ENCODE measurements at places on chromosomes 6 and 20. TPM values are rescaled to one million over a fixed set of nuclear protein-coding genes. Genes with fewer than 3 reads are reported as not detected.

The BHLHE23 gene
- not detected for polyA plus RNA-seq

The RNF182 gene
- 8.0 TPM for polyA plus RNA-seq

The TMEM217 gene
- polyA plus RNA-seq: 2.0 TPM

The F13A1 gene
- polyA plus RNA-seq: not detected

The FOXF2 gene
- not detected for polyA plus RNA-seq

The RNF39 gene
- polyA plus RNA-seq: not detected

The PAK5 gene
- 0.06 TPM for polyA plus RNA-seq

The SNAP25 gene
- polyA plus RNA-seq: 42.4 TPM

The WFDC10A gene
- not detected for polyA plus RNA-seq

The MDFI gene
- polyA plus RNA-seq: 6.3 TPM

The MRAP2 gene
- 0.44 TPM for polyA plus RNA-seq

The DST gene
- 64.5 TPM for polyA plus RNA-seq

The HLA-DQA1 gene
- polyA plus RNA-seq: not detected

The SLC35D3 gene
- polyA plus RNA-seq: 0.16 TPM

The ZSCAN31 gene
- 1.9 TPM for polyA plus RNA-seq

The NKAIN2 gene
- polyA plus RNA-seq: not detected

The ATP5F1E gene
- polyA plus RNA-seq: 60.8 TPM

The RAET1L gene
- not detected for polyA plus RNA-seq

The LAMA5 gene
- polyA plus RNA-seq: 27.2 TPM

The OPRM1 gene
- polyA plus RNA-seq: 0.15 TPM

The TFAP2C gene
- not detected for polyA plus RNA-seq

The MAS1 gene
- polyA plus RNA-seq: not detected

The MYLK4 gene
- 0.16 TPM for polyA plus RNA-seq

The CALHM5 gene
- polyA plus RNA-seq: 0.38 TPM

The VWA7 gene
- 0.56 TPM for polyA plus RNA-seq

The LRRC73 gene
- polyA plus RNA-seq: 0.89 TPM

The TREM2 gene
- polyA plus RNA-seq: not detected

The STMN3 gene
- 111 TPM for polyA plus RNA-seq

The OXT gene
- not detected for polyA plus RNA-seq

The LGSN gene
- polyA plus RNA-seq: not detected

All from SK-N-SH (cell line).